NB4 (cell line): ENCODE measurements at places on chromosomes 5 and 9.

- no peak for DNase-seq
These were observed 97.3 kb upstream of the SLCO6A1 start for GRCh38 chr5:102596113-102596512.

GRCh38 chr5:149635394-149635793 is 54.1 kb downstream of the ARHGEF37 start:
- no peak for DNase-seq

DNA sequence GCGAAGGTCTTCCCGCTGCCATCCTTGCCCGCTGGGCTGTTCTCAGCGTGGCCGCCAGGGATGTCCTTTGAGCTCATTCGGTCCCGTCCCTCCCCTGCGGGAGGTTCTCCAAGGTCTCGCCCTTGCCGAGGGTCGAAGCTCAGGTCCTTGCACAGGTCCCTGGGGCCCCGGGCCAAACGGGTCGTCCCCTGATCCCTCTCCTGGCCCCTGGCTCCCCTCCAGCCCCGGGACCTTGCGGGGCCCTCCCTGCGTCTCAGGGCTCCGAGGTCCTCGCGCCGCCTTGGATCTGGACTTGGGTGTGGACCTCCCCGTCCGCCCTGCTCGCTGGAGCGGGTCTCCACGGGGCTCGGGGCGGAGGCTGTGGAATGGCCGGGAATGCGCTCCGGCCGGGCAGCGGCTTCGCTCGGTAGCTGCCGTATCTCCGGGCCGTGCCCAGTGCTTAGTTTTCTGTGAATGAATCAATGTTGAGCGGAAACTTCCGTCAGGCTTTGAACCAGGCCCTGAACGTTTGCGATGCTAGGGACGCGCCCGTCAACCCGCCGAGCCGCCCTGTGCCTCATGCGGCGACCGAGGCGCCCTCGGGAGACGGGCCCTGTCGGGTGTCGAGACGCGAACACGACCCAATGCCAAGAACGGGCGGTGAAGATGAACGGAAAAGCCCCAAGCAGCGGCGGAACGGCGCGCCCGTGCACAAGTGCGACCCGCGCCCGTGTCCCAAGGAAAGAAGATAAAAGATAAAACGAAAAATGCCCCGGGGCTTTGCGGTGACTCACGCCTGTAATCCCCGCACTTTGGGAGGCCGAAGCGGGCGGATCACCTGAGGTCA is 780 bp downstream of the RNU6ATAC start:
- DNase-seq: peak; percentile 13

DNA sequence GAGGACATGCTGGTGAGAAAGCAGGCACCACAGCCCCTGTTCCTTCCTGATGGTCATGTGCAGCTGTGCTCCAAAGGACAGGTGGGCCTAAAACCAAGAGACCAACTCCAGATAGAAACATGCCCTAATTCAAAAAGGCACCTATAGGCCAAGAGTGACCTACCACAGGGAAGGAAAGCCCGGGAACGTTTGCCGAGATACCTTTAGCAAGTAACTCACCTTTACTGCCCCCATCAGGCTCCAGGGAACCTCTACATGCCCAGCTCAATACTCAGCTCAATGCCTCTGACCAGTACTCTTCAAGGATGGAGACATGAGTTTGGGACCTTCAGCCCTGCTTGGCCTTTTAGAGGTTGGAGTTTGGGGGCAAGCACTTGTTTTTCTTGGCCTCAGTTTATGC is 172.8 kb upstream of the FSTL4 start:
- DNase-seq: no peak

DNA sequence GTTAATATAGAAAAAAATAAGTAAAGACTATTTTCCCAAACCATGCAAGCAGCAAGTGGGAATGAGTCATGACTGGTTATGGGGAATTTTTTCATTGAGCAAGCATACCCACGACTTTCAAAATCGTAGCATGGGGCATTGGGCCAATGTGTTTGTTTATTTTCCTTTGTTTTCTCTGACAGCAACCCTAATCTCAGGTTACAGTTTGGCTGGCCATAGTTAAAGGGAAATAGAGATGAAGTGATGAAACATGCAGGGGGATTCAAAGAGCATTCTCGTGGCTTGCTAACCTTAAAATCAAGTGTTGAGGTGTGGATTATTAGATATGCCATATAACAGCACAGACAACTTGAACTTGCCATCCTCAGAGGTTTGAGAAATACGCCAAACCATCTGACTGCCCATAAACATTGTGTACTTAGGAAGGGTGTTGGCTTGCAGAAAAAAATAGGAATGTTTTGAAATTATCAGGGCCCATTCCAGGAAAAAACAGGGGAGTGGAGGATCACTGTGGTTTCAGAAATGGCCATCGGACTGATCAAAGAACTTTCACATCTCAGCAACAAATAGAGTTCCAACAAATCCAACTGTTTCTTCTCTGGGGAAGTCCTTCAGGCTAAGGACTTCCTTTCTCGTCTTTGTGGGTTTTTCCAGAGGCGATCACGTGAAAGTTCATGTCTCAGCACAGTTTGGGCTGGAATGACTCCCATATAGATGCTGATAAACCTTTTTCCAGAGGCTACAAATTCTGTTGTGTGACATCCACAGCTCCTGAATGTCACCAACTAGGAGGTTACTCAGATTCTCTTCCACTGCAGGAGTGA is 259.1 kb downstream of the SYK start:
- peak; percentile 18 for DNase-seq

- peak; percentile 50 for DNase-seq
These were observed 235.7 kb downstream of the HSPA4 start for GRCh38 chr5:133287500-133287899.

DNA sequence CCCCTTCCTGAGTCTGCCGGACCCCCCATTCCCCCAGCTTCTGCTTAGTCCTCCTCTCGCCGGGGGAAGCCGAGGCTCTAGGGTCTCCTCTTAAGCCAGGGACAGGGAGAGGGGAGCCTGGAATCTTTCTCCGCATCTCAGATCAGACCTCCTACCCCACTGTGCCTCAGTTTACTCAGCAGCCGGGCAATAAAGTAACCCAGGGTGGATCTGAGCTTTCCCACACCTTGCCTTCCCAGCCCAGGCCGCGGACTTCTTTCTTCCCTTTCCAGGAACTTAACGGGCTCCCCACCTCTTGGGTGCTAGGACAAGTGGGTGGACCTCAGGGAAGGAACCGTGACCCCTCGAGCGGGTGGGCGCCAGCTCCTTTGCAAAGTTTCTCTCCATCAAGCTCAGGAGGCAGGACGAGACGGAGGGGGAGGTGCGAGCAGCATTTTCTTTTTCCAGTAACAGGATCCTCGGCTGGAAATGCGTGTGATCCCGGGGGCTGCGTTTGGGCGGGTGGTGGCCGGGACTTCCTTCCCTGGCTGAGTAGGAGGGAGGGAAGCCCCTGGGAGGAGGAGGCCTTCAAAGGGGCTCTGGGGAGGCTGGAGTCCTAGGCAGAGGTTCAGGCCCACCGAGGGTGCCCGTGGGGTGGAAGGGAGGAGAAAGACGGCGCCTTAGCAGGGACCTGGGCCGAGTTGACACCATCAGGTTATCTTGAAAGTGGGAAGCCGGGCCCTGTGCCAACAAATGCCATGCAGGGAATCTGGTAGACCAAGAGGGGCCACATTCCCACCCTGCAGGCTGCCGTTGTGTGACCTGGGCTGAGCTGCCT is 795 bp downstream of the DAB2IP start:
- DNase-seq: no peak

DNA sequence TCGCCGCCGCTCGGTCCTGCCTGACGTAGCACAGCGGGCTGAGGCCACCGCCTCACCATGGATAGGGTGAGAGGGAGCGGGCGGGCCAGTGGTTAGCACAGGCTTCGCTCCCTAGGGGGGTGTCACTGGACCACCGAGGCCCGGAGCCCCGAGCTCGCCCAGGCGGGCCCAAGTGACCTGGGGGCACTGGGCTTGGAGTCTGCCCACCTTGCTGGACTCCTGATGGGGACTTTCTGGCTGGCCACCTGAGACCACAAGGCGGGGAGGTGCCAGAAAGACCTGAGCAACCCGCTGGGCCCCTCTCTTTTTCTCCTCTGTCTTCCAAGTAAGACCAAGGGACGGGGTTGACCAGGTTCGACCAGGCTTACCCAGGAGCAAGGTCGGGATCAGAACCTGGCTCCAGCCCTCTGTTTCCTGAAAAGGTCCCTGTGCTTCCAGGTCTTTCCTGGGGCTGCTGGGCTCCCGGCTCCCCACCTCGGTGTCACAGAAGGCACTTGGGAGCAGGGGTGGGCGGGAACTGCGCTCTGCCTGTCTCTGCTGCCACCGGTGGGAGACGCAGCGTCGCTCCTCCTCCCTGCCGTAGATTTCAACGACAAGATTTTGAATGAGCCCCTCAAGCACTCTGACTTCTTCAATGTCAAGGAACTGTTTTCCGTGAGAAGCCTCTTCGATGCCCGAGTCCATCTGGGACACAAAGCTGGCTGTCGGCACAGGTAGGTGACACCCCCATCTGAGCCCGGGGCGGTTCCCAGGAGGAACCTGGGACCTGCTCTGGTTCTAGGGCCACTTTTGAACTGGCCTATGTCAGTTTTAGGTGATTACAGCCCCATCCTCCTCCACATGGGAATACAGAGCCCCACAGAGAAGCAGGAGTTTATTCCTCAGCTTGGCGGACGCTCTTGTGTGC is 1.0 kb downstream of the MRPS2 start:
- DNase-seq: peak; percentile 78

DNA sequence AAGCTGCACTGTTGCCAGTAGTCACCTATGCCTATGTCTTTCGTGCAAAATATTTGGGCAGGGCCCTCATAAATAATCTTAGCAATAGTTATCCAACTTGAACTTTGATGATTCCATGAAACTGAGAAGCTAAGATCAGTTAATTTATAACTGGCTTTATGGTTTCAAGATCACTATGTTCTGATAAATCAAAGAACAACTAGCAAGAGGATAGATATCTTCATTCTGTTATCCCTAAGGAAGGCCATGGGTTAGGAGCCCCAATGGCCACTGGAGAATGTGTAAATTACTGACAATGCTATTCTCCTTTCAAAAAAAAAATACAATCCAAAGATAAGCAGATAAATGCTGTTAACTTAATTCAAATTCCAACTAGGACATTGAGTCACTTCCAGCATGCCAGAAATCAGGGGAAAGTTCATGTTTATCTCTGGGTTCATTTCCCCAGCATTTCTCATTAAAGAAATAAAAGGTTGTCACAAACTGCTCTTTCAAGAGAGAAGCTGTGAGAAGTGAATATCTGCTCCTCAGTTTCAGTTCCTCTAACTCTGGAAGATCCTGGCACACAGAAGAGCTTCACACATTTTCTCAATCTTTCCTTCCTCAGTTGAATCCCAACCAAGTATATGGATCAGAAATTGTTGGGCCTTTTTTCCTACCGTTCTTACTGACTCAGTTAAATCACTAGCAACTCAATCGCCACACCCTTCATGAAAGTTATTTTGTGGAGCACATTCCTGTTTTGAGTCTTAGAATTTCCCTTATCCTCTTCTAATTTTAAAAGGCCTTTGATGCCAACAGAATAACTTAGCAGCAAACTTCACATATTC is 59.6 kb upstream of the SLC1A1 start:
- DNase-seq: peak; percentile 31

- DNase-seq: no peak
These were observed 155.4 kb downstream of the PAM start for GRCh38 chr5:102910240-102911226.

- DNase-seq: no peak
These were observed 310.4 kb upstream of the ZNF608 start for GRCh38 chr5:125056671-125057485.

DNA sequence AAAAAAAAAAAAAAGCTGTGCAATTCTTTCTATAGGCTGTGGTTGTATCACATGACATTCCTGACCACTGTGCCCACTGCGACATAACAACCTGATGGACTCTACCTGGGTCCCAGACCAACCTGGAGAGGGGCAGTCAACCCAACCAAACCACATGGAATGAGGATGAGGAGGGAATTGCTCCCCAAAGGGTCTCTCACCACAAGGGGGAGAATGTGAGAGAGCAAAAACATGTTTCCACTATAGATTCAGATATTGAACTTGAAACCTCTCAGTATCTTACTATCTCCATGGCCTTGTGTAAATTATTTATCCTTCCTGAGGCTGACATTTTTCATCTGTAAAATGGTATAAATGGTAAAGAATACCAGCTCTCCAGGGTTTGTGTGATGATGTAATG is 66.9 kb upstream of the SV2C start:
- DNase-seq: no peak

DNA sequence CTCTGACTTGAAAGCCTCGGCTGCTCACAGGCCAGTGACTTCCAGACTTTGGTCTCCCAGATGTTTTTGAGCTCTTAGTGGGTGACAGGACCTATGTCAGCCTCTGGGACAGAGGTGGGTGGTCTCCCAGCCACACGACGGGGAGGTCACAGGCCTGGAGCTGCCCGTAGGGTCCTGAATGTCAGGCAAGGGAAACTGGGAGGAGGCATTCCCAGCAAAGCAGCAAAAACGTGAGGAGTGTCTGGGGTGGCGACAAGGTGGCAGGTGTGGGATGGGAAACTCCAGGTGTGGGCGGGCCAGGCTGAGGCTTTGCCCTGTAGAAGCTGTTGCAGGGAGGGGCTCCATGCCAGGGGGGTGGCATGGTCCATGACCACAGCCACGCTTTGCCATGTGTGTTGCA is 110.5 kb downstream of the CACNA1B start:
- DNase-seq: no peak

DNA sequence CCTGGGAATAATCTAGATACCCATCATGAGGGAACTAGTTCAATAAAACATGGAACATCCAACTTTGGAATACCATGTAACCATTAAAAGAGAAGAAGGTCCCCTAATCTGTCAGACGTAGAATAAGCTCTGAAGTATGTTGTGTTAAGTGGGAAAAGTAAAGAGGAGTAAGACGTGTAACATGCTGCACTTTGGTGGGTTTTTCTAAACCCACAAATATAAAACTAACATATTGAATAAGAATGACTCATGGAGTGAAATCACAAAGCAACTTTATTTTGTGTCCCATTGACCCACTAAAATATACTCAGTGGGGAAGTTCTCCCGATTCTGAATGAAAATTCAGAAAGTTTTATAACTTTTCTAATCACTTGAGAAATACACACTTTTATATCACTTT is 67.9 kb upstream of the PIK3R1 start:
- DNase-seq: no peak

- DNase-seq: no peak
These were observed 93.3 kb downstream of the RAPGEF6 start for GRCh38 chr5:131541762-131542161.

DNA sequence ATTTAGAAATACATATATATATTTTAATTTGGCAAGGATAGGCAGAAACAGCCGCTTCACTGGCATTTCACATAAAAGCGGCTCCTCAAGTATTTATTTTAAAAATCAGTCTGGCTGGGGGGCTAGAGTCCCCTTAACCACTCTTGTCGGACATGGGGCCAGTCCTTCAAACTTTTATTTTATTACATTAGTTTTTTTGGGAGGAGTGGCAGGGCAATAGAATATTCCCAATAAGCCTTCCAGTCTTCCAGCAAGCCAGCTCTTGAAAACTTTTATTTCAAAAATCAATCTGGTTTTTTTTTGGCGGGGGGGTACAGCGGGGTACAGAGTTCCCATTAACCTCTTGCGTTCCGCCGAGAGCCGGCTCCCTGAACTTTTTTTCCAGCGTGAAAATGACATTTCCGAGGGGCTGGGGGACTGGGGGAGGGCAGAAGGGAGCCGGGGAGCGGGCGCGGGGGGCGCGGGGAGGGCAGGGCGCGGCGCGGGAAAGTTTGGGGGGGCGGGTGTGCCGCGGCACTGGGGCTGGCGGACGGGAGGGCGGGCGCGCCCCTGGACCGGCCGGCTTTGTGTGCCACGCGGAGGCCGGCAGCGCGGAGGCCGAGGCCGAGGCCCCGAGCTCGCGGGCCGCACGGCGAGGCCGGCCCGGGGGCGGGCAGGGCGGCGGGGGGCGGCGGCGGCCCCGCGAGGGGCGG is 504 bp upstream of the ZNF618 start:
- DNase-seq: peak; percentile 53
